ENCODE measurements at places on chromosomes 3 and 15.

GRCh38 chr3:135034291-135034768 lies 239.3 kb downstream of the EPHB1 start:
- DNase-seq, result no peak

DNA sequence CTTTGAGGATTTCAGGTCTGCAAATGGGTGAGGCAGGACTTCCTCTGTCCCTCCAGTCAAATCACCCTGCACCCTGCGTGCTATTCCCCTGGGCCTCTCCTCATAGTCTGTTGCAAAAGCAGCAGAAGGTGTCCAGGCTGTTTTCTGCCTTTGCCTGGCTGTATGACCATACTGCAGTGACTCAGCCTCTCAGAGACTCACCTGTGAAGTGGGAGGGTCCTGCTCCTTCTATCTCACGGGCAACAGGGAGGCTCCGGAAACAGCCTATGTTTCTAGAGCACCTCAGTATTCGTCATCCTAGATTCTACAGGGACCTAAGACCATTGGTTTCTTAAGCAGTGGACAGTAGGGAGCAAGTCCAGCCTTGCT lies 216.4 kb downstream of the TLE3 start:
- no peak for DNase-seq

DNA sequence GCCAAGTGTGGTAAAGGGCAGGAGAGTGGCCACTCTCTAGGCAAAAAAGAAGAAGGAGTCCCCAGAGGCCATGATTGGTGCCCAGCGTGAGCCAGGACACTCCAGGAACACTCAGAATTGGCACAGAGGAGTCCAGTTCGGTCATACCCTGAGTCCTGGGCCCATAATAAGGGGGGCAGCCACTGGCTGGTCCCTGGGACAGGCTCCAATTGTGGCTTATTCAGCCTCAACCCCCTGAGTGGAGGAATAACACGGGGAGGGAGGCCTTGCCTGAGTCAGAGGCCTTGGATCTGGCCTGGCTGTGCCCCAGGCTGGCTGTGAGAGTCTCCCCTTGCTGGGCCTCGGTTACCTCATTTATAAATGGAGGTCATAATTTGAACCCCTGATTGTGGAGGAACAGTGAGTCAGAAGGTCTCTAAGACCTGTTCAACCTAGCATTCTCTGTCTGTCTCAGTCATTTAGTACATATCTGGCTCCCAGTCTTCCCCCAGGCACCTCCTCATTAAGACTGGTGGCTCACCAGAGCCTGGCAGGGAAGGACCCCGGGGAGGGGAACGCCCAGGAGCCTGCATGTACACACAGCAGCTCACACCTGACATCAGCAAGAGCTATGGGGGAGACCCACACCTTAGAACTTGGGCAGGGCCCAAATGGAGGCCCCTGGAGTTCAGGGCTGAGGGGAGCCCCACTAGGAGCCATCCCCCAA lies 95.9 kb upstream of the ATP2B2 start:
- no peak for DNase-seq

GRCh38 chr15:101306341-101307047 lies 11.4 kb upstream of the SNRPA1 start:
- no peak for DNase-seq

GRCh38 chr3:156728267-156728985 lies 54.0 kb downstream of the TIPARP start:
- no peak for DNase-seq

GRCh38 chr15:92693691-92694331 lies 38.2 kb upstream of the FAM174B start:
- DNase-seq, result peak; percentile 6

GRCh38 chr3:193010191-193010590 lies 92.5 kb upstream of the MB21D2 start:
- no peak for DNase-seq

DNA sequence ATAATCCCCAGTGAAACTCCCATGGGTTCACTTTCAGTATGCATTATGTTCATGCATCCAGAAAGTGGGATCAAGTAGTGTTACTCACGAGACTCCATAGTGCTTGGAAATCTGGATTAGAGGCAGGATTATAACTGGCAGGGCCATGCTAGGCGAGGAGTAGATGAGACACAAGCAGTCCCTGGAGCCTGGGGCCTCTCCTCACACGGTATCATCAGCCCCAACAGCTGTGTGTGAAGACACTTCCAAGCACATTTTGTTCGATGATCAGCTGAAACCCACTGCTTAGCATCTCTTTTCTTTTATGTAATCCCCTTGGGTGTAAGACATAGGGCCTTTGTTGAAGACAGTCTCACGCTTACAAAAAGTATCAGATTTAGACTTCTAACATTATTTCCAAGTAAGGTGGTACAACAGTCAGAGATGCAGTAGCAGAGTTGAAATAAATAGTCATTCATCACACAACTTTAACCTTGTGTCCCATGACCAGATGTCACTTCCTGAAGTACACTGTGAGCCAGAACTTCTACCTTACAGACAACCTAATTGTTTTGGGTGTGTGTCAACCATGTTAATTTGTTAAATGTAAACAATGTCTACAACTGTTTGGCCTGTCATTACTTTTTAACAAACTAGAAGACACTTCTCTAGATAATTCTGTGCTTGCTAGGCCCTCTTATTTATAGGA lies 116.9 kb downstream of the GADL1 start:
- DNase-seq, result no peak

- peak; percentile 57 for DNase-seq
These were observed 34.8 kb upstream of the RAB6B start for GRCh38 chr3:133930341-133930933.

GRCh38 chr3:5657106-5657505 lies 469.6 kb downstream of the EDEM1 start:
- no peak for DNase-seq

- no peak for DNase-seq
These were observed 365.6 kb upstream of the DPPA4 start for GRCh38 chr3:109702976-109703375.

- DNase-seq, result peak; percentile 54
These were observed 33.9 kb upstream of the TMCO5A start for GRCh38 chr15:37900326-37901221.

- no peak for DNase-seq
These were observed 90.3 kb upstream of the FAM174B start for GRCh38 chr15:92745845-92746271.

DNA sequence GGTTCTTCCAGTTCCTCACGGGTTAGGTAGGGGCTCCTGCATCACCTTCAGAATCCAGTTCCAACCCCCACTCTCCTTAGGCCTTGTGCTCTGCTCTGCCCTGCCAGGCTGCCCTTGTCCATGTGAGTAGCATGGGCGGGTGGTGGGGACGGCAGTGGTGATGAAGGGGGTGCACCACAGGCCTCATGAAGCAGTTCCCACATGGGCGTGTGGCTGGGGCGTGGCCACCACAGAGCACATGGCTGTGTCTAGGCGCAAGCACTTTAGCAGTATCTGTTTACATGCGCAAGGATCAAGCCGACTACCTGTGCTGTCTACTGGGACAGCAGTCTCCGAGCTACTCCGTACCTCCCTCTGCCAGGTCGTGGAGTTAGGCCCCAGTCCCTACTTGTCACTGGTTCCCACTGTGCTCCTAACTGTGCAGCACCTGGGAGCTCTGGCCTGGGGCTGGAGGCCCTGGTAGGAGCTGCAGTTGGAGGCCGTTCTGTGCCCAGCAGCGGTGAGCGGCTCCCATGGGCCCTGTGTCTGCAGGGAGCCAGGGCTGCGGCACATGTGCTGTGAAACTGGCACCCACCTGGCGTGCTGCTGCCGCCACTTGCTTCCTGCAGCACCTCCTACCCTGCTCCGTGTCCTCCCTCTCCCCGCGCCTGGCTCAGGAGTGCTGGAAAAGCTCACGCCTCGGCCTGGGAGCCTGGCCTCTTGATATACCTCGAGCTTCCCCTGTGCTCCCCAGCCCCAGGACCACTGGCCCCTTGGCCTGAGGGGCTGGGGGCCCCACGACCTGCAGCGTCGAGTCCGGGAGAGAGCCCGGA lies 53.5 kb downstream of the PLXNA1 start:
- no peak for DNase-seq

DNA sequence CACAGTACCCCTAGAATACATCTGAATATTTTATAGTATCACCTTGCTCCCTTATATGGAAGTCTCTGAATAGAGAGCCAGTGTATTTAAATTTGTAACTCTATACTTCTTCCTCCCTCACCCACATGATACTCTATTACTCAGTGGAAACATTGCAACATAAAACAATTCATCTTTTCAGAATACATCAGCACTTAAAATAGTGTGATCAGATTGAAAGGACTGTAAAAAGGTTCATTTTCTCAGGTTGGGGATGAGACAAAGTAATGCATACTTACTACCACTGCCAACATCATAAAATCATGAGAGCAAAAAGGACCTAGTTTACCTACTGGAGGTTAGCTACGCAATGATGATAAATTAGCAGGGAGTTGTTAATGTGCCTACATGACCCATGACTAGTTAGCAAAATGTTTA lies 13.8 kb upstream of the THRB start:
- no peak for DNase-seq

DNA sequence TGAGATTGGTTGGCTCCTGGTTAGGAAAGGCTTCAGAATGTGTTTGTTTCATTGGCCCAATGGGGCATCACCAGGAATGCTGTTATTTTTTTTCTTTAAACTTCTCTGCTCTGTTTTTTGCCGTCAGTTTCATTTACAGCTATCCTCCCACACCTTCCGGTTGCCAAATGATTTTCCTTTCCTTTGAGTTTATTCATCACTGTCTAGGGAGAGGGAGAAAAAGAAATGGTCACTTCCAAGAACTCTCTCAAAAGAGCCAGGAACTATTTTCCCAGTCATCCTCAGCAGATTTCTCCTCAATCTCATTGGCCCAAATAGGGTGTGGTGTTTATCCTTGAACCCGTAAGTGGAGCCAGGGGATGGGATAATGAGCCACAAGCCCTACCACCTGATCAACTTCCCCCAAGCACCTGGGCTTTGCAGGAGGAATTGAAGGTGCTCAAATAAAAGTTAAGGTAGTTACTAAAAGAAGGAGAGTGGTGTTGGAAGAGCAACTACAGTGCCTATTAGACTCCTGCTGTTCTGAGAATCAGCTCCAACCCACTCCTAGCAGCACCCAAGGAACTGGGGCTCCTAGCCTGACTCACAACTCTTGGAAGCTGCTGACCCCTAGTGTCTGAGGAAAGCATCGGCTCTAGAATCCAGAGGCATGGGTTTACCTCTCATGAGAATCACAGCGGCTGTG lies 183.8 kb upstream of the IL12A start:
- peak; percentile 86 for DNase-seq

DNA sequence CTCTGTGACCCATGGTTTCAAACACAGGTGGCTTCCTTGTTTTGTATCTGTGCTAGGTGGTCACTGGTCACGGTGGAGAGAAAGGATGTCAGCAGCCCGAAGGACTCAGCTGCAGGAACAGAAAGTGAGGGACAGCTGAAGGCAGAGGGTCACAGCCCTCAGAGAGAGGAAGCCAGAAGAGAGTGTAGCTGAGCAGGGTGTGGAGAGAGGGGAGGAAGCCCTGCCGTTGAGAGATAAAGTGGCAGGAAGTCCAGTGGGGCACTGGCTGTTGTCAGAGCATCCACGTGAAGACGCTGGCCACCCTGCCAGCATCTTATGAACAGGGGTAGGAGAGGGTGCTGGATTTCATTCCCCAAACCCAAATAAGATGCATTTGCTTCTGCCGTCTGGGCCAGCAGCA lies 36.9 kb downstream of the LIMD1 start:
- no peak for DNase-seq

DNA sequence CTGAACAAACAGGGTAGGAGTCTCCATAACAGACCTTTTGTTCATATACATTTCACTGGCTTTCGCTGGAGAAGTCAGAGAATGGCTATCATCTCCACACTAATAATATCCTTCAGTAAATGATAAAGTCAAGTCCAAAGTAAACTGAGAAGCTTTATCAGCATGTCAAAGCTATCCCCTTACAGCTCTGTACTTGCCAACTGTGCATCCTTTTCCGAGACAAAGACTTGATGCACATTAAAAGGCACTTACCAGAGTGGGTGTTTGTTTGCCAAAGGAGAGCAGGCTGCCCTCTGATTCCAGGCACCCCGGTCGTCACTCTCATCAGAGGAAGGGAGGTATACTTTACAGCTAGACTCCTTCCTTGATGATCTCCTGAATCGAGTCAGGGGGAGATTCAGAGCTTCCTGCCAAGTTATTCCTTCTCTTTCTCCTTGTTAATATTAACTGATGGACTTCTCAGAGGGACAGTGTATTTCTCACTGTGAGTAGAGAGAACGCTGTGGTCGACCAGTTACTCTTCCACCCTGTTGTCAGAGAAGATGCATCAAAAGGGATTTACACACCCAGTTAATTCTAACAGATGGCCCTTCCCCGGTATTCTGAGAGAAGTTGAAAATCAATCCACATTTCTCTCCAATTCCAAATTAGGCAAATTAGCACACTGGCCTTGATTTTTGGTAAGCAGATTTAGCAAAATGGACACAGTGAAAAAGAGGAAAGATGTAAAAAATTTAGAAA lies 504.7 kb upstream of the NR2F2 start:
- no peak for DNase-seq

DNA sequence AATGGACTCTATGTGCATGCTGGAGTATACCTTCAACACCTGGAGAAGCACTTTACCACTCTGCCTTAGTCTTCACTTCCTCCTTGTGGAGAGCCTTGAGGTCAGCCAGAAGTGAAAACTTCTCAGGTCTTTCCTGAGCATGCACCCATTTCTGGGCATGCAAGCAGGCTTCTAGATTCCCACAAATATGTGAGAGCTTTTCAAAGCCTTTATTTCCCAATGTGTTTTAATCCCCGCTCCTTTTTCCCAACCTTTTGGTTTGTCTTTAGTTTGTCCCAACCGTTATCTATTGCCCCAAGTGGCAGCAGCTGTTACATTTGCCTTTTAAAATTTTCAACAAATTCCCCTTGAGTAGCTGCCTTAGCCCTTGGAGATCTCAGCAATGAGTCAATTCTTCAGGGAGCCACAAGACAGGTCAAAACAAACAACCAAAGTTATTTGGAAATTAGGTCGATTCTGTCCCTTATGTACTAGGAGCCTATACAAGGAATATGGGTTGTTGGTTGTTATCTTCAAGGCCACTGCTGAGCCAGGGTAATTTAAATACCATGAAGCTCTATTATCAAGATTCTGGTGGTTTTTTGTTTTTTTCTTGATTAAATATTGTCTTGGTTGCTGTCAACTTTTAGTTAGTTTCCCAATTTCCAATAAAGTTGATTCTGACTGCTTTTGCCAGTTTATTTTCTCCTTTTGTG lies 44.4 kb downstream of the LSM3 start:
- DNase-seq, result no peak

GRCh38 chr3:113128386-113129015 lies 82.9 kb upstream of the BOC start:
- no peak for DNase-seq

DNA sequence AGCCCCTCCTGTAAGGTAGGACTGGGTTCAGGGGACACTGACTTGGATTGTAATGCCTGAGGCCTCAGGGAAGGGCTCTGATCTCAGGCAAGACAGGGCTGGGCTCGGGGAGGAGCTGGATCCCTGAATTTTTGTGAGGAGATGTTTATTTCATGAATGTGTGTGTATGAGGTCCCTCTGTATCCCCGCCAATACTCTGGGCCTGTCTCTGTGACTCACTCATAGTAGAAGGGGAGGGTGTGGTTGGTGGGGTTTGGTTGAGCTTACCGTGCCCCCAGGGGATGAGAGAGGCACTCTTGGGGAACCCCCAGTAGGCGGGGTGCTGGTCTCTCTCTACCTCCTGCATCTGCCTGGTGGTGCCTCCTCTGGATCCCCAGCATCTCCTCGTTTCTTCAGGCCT lies 28.1 kb downstream of the RPSA start:
- no peak for DNase-seq

Data from NCI-H446 (cell line).